ENCODE measurements at places on chromosomes 11 and 22.

GRCh38 chr11:35348898-35349687 is 70.3 kb downstream of the SLC1A2 start:
- DNase-seq, result no peak

- DNase-seq, result no peak
Observed at GRCh38 chr11:1118755-1119603, 38.8 kb upstream of the MUC5AC start.

DNA sequence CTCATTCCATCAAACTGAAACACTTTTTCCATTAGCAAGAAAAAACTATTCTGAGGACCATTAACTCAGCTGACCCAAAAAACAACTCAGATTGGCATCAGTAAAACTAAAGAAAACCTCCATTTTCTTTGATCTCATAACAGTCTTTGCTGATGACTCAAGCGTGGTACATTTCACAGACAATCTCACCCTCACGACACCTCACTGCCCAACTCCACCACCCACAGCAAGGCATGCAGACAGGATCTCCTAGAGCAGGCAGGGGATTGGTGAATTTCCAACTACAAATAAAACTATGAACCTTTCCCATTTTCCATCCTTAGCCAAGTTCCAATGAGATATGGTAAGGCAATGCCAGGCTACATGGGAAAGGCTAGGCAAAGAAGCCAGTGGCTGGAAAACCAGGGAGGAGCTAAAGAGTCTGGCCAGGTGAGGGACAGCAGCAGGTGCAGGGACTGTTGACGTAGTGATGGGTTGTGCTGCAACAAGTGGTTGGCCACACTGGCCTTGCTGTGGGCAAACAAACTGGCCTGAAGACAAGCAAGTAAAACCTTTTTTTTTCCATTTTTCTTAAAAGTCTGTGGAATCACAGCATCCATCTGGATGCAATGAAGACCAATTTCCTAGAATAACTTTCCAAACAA is 97.2 kb downstream of the SERGEF start:
- DNase-seq, result no peak

DNA sequence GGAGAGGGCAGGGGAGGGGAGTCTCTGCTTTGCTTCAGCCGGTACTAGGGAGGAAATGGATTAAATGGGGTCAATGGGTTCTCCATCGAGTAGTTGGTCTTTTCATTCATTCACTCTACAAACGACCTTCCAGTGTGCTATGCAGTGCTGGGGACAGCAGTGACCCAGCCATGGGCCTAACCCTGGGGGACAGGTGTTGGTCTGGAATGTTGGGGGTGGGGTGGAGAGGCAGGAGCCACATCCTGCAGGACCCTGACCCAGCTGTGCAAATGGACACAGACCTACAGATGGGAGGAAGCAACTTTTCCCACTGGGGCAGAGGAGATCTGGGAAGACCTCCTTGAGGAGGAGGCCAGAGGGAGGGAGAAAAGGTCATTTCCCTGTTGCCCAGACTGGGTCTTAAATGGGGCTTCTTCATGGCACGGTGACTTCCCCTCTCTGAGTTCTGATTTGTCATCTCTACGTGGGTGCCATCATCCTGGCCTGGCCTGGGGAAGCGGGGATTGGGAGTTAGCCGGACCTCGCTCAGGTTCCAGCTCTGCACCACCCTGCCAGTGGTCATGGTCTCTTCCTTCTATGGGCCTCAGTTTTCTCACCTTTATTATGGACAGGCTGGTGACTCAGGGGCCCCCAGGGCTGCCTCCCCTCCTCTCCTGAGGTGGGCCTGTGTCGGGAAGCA is 2.0 kb downstream of the CYTH4 start:
- no peak for DNase-seq

DNA sequence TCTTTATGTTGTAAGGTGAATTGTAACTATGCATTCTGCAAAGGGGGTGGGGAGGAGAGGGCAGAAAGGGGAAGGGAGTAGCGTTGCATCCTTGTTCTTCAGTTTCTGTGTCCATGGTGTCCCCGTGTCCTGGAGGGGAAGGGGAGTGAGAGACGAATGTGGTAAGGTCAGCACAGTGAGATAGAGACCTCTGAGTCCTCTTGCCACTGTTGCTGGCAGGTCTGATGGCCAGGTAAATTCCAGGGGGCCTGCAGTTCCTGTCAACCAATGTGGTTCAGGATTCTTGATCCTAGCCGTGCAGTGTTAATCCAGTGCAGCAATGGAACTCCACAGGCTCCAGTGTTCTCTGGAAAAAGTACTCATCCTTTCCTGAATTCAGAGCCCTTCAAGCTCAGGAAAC is 14.6 kb upstream of the ADSL start:
- no peak for DNase-seq

GRCh38 chr11:22786475-22786874 is 43.1 kb downstream of the SVIP start:
- DNase-seq, result no peak

DNA sequence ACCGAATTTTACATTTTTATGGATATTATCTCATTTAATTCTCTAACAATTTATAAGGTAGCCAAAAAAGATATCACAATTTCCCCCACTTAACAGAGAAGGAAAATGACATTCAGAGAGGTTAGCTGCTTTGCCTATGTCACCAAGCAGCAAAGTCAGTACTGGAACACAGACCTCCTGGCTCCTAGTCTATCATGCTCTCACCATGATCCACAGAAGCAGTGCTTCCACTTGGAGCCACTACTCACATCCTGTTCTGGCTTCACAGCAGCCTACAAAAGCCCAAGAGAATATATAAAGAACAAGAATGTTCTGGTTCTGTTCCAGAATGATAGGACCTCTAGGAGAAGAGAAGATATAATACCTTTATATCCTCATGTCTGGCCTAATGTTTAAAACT is 59.5 kb upstream of the SCUBE2 start:
- no peak for DNase-seq

DNA sequence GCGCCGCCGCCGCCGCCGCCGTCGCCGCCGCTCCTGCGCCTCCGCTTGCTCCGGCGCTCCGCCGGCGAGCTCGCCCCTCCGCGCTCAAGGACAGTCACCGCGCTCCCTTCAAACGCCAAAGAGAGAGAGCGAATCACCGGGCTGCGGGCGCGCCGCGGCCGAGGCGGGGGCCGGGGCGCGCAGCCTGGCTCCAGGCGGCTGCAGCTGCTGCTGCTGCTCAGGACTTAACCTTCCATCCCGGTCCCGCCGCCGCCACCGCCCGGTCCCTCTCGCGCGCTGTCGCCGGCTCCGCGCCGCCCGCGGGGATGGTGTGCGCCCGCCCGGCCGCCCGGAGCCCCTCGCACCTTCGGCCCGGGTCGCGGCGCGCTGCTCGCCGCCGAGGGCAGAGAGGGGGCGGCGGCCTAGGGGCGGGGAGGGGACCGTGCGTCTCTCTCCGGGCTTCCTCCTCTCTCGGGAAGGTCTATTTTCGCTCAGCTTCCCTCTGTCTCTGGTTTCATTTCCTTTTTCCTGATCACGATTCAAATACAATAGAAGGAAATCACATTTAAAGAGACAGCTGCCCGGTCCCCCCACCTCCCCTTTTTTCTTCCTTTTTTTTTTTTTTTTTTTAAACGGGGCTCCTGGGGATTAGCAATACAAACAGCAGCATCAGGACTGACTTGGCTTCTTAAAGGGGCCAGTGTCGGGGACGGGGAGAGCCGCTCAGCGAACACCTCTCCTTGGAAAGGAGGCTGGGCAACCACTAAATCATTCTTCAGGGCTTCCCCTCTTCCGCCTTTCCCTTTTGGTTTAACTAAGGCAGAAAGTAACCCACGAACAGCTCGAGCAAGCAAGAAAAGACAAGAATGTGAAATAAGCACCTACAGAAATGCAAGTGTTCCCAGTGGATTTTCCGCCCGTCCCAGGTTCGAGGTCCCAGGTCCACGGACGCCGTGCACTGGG is 22.1 kb downstream of the LMO2 start:
- no peak for DNase-seq

DNA sequence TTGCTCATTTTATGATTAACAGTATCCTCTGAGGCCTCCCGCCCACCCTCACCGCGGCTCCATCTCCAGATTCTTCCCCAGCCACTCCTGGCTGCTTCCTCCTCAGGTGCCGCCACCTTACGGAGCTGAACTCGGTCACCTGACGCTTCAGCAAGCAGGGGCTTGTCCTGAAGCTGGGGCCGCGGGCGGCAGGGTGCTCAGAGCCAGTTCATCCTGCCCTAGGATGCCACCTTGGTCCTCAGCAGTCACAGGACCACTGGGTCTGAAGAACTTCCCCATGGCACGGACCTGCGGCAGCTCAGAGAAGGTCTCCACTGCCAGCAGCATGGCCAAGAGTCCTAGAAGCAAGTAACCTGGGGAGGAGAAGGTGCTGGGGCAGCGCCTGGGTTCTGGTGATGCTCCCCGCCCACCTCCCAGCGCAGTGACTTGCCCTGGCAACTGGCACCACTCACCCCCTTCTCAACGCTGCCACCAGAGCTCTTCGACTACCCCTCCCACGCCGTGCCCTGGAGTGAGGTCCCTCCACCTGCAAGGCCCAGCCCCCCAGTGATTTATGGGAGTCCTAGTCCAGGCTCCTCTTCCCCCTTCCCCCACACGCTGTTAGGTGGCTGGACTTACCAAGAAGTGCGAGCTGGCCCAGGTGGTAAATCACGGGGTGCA is 2.6 kb downstream of the KCNK7 start:
- DNase-seq, result no peak

DNA sequence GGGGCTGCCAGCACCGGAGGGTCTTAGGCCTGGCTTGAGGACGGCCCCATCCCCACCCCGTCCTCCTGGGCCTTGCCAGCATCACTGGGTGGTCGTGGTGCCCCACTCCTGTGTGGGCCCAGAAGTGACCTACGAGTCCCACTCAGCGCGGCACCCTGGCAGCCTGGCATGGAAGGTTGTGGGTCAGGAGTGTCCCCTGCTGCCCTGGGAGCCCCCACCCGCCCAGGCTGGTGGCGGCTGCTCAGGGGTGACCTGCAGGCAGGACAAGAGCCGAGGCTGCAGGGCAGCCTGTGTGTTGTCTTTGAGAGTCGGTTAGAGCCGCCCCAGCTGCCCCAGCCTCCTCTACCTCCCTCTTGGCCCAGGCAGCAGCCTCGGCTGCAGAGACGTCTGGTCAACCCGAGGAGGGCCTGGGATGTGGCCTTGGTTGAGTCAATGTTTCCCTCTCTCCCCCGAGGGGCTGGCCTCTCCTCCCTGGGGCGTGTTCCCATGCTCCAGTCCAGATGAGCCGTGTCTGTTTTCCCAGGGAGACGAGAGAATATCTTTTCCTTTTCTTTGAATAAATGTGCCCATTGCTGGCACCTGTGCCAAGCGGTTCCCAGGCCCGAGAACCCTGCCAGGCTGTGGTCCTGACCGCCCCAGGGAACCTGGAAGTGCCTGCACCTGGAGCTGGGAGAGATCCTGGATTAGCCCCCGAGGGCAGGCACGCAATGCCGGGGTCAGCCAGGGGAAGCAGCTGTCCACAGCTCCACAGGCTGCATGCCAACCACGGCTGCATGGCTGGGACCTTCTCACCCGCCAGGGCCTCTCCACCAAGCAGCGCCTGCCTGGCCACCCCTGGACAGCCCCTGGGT is 35.7 kb upstream of the MUC5AC start:
- no peak for DNase-seq

DNA sequence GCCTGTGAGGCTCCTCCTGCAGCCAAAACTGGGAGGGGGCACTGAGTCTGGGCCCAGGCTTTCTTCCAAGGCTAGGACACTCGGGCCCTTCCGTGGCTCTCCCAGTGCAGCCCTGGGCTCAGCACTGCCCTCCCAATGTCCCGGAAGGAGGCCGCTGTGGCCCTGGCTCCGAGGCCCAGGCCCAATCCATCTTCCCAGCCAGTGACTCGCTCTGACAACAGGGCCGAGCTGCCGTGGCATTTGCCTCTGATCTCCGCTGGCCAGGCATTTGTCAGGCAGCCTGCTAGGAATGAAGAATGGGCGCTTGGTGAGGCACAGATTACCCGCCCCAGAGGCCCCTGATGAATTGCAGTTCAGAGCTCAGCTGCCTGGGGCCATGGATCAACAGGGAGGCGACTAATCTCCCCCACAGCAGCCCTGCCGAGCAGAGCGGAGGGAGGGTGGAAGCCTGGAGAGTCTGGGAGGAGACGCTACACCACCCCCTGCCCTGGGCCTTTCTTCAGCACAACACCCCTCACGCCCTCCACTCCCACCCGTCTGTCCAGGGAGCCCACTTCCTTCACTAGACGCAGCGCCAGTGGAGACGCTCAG is 8.3 kb downstream of the FXYD2 start:
- DNase-seq, result no peak

DNA sequence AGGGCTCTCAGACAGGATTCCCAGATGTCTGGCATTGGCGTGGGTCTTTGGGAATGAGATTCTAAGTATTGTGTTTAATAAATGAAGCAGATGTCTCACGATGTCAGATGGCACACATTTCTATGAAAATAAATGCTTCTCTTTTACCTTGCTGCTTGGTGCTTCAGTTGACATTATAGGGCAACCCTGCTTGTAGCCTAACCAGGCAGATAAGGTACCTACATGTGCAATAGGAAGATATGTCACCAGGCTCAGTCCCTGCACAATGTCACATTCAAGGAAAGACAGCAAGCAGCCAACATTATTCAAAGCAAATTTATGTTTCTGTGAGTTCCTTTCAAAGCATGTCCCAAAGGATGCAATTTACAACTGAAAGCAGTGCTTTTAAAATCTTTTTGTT is 43.4 kb upstream of the SYN3 start:
- no peak for DNase-seq

DNA sequence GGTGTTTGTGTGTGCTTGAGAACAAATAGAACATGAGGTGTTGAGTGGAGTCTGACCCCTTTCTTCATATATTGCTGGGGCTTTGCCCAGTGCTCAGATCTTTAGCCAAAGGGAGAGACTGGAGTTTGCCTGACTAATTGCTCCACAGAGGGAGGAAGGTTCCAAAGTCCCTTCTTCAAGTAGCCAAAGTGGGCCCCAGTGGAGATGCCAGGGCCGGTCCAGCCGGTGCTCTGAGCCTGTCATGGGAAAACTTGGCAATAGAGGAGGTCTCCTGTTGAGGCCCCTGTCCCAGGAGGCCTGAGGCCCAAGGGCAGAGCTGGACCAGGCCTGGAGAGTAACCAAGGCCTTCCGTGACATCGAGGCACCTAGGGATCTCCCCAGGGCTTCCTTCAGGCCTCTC is 112.3 kb downstream of the DSCAML1 start:
- DNase-seq, result no peak

DNA sequence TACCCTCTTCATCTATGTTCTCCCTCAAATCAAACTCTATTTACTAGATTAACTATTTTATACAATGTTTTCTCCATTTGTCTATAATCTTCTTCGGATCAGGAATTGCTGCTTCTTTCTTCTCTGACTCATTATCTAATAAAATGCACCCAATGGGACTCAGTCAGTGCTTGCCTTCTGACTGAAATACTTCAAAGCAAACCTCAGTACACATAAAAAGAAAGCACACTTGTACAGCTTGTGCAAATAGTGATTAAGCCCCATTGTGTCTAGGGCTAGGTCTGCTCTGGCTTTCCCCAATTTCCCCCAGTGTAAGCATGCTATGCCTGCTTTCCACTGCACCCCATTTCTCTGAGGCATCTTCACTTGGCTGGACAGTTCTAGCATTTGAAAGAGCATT is 118.6 kb upstream of the C11orf87 start:
- DNase-seq, result no peak

GRCh38 chr11:60370811-60371298 is 7.5 kb upstream of the MS4A7 start:
- DNase-seq, result no peak

- no peak for DNase-seq
Observed at GRCh38 chr22:39039306-39040126, 1.1 kb upstream of the APOBEC3F start.

GRCh38 chr11:121149116-121149515 is 48.1 kb downstream of the TECTA start:
- no peak for DNase-seq

- no peak for DNase-seq
Observed at GRCh38 chr22:20656902-20657836, 116.7 kb upstream of the SERPIND1 start.
